ENCODE measurements at places on chromosomes 4 and X.

GRCh38 chr4:188297873-188298272 is 158.6 kb downstream of the TRIML1 start:
- DNase-seq: no peak

- no peak for DNase-seq
Observed at GRCh38 chr4:1115528-1116293, 2.3 kb upstream of the RNF212 start.

GRCh38 chrX:65517923-65518322 is 16.7 kb downstream of the LAS1L start:
- DNase-seq: no peak

- DNase-seq: no peak
Observed at GRCh38 chr4:86895692-86896488, 3.7 kb upstream of the C4orf36 start.

DNA sequence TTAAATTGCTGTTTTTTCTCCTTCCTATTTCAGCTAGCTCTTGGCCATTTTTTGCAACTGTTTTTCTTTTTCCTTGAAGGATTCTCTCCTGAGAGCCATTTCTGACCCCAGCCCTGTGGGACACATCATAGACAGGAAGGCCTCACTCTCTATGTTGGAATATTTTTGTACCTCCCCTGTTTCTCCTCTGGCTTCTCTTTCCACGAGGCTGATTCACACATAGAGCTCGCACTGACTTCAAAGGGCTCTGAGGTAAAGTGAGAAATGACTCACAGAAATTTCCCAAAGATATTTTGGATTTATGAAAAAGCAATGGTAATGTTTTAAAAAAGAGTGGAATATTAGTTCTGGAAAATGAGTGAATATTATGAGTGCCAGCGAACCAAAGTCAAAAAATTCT is 181.7 kb upstream of the IGFBP7 start:
- DNase-seq: no peak

- DNase-seq: no peak
Observed at GRCh38 chrX:48720577-48721250, 24.2 kb downstream of the SUV39H1 start.

DNA sequence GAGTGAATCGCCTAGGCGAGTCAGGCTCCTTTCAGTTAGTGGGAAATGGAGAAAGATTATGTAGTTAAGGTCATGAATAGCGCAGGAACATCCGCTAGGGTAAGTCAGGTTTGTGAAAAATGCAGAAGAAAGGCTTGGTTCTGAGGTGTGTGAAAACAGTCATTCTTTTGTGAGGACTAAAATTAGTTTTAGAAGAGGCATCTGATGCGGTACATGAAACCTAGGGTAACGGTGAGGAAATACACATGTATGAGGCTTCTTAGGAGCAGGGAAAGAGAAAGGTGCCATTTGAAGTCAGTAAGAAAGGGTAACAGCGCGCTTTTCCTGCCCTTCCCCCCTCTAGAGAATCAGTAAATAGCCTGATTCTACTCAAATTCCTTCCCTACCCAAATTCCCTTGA is 570 bp upstream of the RNF128 start:
- no peak for DNase-seq

DNA sequence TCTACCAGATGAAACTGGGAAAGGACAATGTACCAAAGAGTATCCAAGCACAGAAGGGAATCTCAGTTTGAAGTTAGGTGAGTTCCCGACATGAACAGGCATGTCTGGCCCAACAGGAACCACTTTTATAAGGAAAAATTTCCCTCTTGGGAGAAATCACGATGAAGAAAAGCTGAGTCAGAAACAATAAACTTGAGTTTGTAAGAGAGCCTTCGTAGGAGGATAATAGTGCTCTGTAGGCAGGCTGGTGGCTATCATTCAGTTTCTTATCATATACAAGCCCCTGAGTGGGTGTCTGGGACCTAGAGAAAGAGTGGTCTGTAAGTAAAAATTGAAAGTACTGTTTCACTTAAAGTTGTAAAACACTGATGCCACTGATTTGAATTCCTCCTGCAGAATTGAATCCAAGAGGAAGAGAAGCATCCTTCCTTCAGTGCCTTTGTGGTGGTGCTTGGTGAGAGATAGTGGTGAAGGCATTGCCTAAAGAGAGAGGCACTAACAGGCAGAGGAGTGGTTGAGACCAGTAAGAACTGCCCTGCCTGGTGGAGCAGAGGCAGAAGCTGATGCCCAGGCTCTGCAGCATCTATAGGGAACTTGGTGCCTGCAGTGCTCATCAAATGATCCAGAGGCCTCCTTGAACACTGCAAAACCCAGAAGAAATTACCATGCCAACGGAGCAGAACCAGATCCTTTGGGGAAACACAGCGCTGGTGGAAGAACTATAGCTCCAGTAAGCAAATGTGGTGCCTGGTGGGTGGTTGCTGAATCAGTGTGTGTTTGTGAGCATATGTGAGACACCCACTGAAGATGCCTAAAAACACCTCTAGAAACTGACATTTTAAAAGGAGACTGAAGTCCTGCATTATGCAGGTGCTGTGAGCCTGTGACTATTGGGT is 31.7 kb upstream of the METAP1 start:
- no peak for DNase-seq

DNA sequence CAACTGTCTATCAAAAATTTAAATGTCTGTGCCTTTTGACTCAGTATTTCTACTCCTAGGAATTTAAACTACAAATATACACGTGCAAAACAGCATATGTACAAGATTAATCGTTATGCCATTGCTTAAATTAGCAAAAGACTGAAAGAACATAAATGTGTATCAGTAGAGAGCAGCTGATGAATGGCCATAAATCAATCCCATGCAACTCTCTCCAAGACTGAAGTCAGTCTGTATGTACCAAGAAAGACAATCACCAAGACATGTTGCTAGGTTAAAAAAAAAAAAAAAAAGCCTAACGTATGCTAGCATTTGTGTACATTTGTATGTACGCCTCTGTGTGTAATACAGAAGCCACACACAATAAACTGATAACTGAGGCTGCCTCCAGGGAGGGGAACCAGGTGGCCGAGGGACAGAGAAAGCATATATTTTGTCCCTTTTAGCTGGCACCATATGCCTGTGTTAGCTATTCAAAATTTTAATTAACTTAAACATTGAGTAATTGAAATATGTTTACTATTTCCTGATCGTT is 130.7 kb downstream of the SH3KBP1 start:
- no peak for DNase-seq

DNA sequence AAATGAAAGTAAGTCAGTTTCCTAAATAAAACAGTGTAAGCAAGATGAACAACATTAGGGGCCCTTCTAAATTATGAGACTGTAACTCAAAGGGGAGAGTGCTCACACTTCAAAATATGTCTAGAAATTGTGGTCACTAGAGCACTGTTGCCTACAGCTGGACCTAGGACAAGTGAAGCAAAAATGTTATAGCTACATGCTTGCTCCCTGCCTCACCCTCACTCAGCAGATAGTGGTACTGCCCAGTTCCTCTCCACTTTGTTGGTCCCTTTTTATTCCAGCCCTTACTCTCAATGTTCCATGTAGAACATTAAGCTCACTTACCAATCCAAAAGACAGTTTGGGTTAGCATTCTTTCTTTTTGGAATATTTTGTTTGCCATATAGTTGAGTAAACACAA is 147.3 kb downstream of the GRIA3 start:
- DNase-seq: no peak

- no peak for DNase-seq
Observed at GRCh38 chr4:125043486-125043885, 271.3 kb upstream of the FAT4 start.

GRCh38 chr4:77039796-77040195 is 36.0 kb downstream of the CCNI start:
- no peak for DNase-seq

GRCh38 chr4:38170338-38171169 is 210.4 kb downstream of the PTTG2 start:
- DNase-seq: no peak

DNA sequence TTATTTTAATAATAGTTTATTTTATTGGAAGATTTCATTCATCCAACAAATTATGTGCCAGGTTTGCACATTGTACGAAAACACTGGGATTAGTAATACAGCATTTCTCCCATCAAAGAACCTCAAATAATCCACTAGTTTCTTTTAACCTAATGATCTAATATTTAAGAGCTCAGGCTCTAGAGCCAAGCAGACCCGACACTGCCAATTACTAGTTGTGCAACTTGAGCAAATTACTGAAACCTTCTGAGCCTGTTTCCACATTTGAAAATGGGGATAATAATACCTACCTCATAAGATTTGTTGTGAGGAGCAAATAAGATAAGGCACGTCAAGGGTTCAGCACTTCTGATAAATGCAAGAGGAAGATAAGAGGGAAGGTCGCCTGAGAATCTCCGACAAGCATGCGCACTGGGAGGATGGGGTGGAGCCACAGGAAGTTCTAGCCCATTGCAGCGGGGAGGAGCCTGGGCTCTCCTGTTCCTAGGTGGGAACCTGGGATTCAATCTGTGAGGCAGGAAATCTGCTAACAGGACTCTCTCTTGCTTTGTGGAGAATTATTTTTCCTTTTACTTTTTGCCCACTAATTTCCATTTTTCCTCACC is 141.5 kb upstream of the SMAD1 start:
- no peak for DNase-seq

DNA sequence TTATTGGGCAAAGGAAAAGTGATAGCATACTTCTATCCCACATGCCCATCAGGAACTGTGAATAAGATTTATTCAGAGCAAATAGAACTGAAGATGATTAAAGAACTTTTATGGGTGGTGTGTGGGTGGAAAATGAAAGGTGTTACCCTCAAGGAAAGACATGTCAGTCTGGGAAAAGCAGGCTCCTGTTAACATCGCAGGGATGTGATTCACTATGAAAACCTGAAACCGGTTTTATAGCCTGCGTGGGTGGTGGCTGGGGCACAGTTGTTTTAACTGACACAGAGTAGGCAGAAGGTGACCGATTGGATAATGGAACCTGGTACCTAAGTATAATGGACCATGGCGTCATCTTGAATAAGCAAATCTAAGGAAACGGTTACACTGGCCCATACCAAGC is 61.3 kb upstream of the CASK start:
- DNase-seq: no peak

GRCh38 chr4:32207456-32207855 is 1487.3 kb downstream of the PCDH7 start:
- no peak for DNase-seq

- DNase-seq: no peak
Observed at GRCh38 chr4:126202226-126202625, 887.5 kb downstream of the FAT4 start.

DNA sequence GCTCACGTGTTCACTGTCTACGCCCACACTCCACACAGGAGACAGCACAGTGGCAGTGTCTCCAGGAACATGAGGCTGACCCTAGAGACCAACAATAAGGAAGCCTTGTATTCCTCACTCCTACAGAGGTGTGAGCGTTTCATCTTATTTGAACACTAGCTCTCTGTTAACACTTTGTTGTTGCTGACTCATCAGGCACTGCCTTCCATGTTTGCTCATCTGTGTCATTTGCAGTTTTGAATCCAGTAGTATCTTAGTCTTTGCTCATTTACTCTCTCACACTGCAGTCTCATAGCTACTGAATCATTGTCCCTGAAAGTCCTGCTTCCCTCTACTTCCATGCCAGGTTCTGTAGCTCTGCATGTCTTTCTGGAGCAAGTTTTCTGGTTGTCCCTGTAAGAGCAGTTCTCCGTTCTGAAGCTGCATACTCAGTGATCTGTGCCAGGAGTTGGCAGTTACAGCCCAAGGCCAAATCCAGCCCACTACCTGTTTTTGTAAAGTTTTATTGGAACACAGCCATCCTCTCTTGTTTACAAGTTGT is 80.3 kb upstream of the DCLK2 start:
- DNase-seq: no peak

DNA sequence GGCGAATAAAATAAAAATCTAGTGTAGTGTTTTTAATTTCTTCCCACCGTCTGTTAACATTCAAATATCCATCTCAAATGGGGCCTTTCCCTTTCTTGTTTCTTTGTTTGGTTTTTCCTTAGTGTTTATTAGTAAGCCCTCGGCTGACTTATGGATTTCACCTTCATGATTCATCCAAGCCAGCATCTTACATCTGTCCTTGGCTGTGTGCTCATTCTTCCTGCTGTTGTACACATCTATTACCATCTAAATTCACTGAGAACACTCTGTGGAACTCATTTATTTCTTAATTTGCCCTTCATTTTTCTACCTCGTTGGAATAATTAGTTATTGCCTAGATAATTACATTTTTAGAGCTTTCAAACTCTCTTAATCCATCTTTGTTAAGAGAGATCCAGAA is 84.9 kb downstream of the SPCS3 start:
- DNase-seq: no peak

DNA sequence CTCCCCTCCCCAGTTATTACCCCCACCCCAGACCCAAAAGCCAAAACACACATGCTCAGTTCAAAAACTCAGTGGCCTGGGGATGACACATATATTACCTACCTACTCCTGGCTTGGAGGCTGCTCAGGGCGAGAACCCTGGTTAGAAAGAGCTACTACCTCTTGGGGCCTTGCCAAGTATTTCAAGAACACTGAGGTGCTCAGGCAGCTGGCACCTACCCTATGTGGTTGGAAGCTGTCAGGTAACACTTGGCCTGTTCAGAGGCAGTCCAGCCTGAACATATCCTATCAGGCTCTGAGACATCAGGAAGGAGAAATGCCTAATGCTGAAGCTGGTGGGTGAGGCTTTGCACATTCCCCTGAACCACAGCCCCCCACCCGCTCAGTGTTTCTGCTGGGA is 4.9 kb downstream of the BCAP31 start:
- DNase-seq: no peak

GRCh38 chr4:136562834-136563233 is 969.5 kb downstream of the PCDH18 start:
- no peak for DNase-seq

DNA sequence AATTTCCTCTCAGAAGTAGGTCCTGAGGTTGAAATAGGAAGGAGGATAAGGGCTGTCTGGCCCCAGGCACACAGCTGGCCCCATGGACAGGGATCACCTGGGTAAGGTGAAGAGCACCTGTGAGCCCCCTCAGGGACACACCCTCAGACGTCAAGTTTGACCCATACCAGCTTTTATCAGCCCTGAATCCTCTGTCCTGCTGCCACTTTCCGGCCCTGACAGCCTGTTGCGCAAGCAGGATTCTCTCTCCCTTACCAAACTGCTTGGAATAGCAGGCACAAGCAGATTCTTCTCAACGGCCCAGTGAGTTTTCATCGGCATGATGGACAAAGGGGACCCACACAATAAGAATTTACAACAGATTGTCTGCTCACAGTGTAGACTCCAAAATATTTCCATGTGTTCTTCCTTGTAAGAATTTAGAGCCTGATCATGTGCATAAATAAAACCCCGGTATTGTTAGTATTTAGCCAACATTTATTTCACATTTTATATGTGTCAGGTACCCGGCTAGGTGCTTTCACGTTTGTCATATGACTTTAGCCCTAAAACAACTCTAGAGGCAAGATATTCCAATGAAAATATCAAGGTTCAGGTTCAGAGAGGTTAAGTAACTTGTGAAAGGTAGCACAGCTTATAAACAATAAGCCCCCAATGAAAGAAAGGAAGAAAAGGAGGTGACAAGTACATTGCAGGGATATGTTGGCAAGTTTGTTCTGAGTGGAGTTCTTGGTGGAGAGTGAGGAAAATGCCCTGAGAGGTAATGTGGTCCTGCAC is 107.2 kb upstream of the KIT start:
- DNase-seq: no peak

All from activated naive CD4-positive, alpha-beta T cell (primary cell).